ENCODE measurements at places on chromosomes 1 and 21.

DNA sequence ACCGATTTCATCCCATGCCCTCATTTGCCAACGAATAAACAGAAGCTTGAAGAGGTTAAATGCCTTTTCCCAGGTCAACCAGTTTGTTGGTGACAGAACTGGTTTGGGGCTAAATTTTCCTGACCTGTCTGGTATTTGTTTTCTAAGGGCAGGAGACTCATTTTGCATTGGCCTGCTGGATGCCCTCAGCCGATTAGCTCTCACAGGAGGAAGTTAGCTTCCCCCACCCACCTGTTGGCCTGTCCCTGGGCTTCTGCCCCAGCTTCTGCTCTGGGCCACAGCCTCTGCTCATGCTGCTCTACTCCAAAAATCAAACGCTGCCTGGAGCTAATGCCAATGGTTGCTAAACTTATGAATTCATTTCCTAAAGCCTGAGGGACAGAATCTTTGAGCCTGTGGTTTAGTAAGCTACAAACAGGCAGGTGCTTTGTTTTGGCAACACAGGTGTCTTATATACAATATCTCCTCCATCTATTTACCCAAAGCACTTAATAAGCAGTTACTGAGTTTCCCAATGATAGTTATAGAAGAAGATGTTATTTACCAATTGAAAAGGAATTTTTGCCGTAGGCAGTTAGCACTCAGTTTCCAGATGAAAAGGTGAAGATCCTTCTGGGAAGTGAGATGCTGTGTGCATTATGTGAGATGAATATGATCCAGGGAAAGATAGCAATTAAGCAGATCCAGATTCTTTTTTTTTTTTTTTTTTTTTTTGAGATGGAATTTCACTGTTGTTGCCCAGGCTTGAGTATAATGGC is 82.3 kb downstream of the TM2D1 start:
- DNase-seq, result no peak

GRCh38 chr1:25624604-25625003 is 8.0 kb downstream of the MAN1C1 start:
- DNase-seq, result no peak

DNA sequence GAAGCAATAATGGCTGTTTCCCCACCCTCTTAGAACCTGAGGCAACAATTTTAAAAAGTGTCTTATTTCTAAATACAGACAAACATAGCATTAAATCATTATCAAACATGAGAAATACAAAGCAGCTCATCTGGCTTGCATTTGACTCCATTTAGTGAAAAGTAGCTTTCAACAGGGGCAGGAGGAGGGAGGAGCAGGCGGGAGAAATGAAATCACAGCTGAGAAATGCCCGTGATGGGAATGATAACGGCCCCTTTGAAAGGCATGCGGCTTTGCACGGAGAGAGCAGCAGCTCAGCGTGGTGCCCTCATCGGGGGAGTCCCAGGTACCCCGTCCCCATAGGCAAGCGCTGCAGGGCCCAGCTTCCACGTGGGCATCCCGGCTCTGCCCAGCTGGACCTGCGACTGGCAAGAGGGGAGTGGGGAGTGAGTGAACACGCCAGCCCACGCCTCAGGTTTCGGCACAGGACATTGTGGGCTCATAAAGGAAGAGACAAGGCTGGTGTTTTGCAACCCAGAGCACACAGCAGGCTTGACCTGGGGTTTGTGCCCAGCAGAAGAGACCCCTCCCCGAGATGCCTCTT is 134.6 kb downstream of the NPHP4 start:
- no peak for DNase-seq

DNA sequence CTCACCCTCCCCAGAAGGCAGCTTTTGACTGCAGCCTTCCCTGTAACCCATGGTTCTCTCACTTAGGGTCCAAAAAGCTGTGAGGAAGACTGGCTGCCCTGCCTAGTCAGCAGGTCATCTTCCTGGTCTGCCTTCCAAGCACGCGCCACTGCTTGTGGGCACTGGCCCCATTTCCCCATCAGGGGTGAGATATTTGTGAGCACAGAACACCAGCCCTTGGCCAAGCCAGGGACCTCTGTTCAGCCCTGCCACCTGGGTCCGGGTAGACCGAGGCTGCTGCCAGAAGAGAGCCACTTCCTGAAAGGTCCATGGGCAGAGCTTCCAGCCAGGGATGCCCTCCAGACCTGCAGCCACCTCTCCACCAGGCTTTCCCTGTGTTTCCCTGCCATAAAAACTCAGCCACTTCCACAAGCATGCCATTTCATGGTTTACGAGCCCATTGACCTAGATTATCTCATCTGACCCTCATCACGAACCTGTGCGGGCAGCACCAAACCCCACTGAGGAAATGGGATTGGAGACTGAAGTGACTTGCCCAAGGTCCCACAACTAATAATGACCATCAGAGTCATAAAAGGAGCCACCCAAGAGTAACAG is 40.5 kb downstream of the GLIS1 start:
- DNase-seq, result no peak

DNA sequence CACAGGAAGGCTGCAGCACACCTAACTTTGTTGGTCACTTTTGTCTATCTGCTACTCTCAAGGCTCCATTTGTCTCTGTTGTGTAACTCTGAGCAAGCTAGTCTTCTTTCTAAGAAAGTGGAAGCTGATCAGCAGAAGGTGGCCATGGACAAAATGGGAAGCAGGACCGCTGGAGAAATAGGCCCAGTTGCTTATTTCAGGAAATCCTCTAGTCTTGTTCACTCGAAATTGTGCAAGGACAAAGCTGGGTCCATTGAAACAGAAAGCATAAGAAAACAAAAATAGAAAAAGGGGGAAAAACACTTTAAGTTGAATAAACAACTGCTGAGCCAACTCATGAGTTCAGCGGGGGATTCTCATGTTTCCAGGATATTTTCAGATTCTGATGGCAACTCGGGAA is 150.1 kb downstream of the PBX1 start:
- peak; percentile 18 for DNase-seq

DNA sequence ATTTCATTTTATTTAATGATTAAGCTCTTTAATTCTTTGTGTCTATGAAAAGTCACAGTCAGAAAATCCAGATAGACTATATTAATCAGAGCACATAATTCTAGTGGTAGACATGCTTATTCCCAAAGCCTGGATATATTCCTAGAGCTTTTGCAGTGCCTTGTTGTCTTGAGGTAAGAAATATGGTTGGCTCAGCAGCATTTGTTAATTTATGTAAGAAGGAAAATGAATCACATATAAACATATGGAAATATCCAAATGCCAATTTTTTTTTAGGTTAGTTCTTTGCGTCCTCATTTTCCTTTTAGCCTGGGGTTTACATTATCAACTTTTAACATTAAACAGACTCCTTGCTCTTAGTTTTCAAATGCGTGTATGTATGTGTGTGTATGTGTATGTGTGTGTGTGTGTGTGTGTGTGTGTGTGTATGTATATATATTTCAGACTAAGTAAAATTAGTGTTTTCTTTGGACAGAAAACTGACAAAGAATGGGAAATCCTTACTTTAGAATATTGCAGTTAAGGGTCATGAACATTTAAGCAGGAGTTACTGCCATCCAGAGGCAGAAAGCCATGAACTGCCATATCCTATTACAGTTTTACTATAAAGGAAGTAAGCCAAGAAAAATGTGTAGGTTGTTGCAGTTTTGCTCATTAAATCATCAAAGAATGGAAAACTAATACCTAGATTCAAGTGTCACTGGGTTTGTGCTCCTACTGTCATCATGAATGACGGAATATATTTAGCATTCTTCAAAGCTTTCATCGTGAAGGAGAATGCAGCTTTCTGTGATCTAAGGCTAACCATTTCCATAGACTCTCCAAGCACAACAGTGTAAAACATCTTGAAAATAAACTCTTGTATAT is 477.1 kb upstream of the NR5A2 start:
- DNase-seq, result no peak

DNA sequence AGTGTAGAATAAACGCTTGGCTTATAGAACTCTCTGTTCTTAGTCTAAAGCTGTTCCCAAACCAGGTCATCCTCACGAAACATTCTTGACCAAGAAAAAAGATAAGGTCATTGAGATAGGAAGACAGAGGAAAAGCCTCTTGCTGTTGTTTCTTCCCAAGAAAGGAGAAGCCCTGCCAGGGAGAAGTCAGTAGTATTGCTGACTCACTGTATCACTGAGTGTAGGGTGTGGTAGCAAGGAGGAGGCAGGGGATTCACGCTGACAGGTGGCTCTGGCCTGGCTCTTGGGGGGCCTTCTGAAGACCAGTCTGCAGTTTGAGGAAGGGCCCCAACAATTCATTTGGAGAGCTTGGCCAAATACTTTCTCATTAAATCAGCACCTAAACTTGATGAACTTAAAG is 97.8 kb downstream of the CD247 start:
- peak; percentile 39 for DNase-seq

- DNase-seq, result no peak
Measured at GRCh38 chr1:167291539-167292185, 71.0 kb downstream of the POU2F1 start.

DNA sequence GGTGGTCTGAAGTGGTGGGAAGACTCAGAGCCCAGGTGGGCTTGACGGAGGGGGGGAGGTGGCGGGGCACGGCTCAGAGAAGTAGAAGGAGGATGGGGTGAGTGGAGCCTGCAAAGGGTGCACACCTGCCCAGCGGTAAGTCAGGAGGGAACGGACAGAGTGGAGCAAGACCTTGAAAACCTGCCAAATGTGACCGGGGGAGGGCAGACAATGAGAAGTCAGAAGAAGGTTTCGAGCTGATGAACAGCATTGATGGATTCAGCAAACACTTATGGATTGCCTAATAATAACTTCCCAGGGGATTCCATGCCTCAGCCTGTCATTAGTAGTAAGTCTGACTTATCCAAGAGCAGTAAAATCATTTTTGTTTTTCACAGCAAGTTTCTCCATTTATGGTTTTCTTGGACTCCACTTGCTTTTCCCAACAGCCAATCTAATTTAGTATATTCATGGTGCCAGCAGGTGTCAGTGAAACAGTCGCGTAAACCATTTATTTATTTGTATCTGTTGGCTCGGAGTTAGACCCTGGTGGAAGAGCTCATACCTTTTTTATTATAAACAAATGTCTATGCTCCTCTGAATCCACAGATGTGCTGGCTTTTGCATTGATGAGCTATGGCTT is 279.1 kb downstream of the PCP4 start:
- DNase-seq, result no peak

DNA sequence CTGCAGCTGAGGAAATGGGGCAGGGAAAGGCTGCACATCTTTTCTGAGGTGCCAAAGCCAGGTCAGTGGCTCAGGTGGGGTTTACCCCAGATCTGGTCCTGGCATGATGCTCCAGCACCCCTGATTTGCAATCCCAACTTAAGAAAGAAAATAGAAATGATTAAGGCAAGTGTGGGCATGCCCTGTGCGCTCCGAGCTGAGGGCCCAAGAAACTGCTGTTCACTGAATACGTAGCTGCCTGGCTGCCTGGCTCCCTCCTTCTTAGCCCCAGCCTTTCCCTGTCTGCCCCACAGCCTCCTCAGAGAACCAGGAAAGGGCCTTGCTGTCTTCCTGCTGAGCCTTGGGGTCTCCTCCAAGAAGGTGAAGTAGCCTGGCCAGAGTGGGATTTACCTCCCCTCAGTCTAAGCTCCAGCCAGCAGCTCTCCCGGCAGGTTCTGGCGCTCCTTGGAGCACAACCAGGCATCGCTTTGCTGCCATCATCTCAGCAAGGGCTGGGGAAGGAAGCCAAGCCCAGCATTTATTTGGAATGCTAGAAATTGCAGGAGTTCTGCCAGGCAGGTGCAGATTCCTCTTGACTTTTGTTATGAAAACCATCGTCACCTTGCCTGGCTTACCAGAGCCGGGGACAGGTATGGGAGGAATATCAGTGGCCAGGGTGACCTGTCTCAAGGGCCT is 51.3 kb upstream of the SELENON start:
- DNase-seq, result no peak

DNA sequence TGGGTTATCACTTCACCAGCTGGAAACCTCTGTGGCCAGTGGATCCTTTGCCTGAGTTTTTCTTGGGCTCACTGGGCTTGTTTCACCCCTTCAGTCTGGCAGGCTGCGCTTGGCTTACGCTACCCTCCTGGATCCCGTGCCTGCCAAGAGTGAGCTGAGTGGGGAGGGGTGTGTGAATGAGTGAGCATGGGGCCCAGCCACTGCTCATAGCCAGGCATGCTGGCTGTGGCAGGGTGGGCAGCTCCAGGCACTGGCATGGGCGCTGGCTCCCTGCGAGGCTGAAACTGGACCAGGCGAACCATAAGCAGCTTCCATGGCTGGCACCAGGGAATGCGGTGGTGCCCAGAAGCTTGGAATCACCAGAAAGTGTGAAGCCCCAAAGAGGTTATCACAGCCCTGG is 19.8 kb upstream of the GBP3 start:
- no peak for DNase-seq

- no peak for DNase-seq
Measured at GRCh38 chr1:176033881-176034280, 173.2 kb downstream of the COP1 start.

DNA sequence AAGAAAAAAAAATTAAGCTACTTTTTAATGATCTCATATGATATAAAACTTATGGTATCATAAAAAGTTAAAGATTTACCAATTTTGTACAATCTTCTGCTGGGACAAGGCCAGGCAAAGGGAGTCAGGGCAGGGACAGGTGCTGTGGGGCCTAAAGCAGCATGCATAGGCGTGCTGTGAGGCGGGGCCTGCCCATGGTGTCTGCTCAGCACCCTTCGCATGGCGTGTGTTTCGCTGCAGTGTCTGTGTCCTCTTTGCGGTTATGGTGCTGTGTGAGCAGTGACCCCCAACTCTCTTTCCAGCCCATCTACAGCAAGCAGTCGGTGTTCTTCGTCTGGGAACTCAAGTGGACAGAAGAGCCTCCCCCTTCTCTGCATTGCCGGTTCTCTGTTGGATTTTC is 13.4 kb upstream of the PWP2 start:
- DNase-seq, result no peak

DNA sequence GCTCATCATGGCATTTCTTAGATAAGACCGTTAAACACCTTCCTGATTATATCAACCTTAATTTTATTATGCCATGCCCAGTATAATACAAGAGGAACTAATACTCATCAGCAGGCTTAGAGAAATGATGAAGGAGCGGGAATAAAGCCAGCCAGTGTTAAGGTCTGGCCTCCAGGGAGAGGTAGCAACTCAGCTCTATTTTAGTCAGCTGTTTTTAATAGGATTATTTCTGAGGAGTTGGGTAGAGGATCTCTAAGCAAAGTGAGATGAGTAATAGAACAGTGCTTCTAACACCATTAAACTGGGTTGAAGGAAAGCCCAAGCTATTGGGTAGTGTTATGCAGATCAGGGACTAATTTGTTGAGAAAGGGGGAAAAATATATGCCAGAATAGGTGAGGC is 921.5 kb downstream of the TTLL7 start:
- no peak for DNase-seq

GRCh38 chr1:47443530-47444296 is 5.9 kb downstream of the FOXD2 start:
- DNase-seq, result no peak

DNA sequence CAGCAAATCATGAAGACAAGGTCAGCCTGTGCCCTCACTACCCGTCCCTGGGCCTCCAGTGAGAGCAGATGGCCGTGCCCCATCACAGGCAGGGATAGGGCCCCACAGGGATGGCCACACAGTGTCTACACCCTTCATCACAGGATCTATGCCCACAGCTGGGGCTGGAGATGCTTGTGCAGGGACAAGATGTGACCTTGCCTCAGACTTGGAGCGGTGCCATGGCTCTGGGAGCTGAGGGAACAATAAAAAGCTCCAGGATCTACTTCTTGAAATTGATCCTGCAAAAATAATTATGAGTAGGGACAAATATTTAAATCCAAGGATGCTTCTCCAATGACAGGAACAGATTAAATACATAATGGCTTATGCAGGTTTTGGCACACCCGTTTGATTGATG is 25.4 kb upstream of the TCEA3 start:
- no peak for DNase-seq
